Inflammatory macrophage treated with lipopolysaccharide for 1 hour (primary cell): ENCODE measurements at places on chromosomes 6 and 20.

DNA sequence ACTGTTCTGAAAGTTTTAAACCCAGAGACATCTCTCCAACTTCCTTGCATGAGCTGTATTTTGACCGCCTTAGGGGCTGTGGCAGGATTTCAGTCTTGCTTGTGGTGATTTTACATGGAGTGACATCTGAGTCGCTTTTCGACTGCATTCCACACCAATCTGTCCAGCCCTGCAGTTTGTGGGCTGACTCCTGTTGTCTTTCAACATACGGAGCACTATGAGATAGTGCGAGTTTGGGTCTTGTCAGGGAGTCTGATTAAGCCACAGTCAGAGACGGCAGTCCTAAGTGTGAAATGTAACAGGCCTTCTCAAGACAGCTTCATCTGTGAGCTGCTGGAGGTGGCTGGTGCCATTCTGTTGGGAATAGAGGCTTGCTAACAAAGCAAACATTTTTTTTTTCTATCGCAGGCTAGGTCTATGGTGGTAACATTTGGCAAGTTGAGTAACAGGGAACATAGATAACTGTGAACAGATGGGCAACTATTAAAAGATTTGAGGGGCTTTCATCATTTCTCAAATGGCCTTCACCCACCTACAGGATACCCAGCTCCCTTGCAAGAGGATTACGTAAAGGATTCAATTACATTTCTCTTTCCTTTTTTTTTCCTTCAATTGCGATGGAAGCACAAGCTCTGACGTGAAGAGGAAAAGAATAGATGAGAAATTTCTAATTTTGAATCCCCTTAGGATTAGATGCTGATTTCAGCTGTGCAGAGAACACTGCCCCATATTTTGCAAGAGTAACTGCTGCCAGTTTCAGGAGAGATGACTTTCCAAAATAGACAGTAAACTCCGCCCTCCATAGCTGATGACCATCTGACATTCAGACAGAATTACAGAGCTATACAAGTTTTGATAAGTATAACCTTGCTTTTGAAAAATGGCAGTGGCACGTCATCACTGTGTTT lies 25.1 kb downstream of the CAP2 start:
- DNase-seq, result no peak

DNA sequence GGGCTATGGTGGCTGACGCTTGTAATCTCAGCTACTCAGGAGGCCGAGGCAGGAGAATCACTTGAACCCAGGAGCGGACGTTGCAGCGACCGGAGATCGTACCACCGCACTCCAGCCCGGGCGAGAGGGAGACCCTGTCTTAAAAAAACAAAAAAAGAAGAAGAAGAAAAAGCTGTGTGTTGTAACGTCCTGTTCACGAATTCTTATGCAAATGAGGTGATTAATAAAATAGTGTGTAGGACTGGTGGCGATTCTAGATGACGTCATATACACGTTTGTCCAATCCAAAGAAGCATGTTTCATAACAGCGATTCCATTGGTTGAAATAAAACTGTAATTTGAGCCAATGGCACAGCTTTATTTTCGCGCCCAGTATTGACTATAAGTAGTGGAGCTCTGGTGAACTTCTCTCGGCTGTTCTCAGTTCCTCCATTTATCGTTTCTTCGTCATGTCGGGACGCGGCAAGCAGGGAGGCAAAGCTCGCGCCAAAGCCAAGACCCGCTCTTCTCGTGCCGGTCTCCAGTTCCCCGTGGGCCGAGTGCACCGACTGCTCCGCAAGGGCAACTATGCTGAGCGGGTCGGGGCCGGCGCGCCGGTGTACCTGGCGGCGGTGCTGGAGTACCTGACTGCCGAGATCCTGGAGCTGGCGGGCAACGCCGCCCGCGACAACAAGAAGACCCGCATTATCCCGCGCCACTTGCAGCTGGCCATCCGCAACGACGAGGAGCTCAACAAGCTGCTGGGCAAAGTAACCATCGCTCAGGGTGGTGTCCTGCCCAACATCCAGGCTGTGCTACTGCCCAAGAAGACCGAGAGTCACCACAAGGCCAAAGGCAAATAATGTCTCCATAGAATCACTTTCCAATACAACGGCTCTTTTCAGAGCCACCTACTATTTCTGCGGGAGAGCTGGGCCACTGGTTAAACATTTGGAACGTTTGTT lies 47.0 kb downstream of the OR2B2 start:
- peak; percentile 98 for DNase-seq

DNA sequence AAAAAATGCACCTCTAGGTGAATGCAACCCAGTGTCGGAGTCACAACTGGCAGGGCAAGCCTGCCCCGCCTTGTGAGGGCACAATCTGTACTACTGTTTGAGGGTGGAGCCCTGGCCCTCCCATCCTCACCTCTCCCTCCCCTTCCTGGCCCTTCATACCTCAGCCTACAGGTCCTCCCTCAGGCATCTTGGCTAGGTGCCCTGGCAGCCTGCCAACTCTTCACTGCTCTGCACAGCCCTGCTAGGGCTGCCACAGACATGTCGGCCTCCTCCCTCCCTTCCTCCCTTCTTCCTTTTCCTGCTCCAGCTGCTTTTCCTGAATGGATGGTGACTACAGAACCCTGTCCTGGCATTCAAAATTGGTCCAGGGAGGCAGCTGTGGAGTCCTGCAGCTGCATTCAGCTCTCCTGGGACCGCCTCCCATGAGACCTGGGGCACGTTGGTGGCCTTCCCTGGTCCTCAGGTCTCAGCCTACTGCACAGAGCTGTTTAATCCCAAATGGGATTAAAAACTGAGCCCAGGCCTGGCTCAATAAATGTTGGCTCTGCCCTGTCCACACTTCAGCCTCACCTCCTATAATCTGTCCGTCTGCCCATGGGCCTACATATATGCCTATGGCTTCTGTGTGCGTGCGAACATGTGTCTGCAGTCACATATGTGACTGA lies 52.7 kb downstream of the CDH22 start:
- no peak for DNase-seq

GRCh38 chr20:44348168-44348659 lies 7.3 kb upstream of the HNF4A start:
- no peak for DNase-seq

- no peak for DNase-seq
These were observed 56.2 kb downstream of the SLC22A2 start for GRCh38 chr6:160202411-160202810.
